ENCODE measurements at places on chromosomes 4 and X. TPM values are rescaled to one million over a fixed set of nuclear protein-coding genes. Genes with fewer than 3 reads are reported as not detected.

CT45A10 gene
- 152 TPM for total RNA-seq

DNA sequence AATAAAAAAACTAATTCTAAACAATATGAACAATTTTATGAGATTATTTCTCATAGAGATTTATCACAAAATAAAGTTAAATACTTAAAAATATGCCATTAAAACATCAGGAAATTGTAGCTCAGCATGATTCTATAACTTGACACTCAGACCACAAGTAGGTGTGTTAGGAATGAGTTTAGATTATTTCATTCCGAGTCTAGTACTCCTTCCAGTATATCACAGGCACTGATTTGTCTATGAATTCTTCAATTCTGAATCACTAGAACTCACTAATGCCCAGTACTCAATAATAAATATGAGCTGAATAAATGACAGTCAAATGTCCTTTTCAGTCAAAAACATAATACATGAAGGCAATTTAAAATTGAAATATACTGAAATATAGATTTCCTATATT, 22.2 kb downstream of the BOD1L1 start:
- DNase-seq, result no peak

DNA sequence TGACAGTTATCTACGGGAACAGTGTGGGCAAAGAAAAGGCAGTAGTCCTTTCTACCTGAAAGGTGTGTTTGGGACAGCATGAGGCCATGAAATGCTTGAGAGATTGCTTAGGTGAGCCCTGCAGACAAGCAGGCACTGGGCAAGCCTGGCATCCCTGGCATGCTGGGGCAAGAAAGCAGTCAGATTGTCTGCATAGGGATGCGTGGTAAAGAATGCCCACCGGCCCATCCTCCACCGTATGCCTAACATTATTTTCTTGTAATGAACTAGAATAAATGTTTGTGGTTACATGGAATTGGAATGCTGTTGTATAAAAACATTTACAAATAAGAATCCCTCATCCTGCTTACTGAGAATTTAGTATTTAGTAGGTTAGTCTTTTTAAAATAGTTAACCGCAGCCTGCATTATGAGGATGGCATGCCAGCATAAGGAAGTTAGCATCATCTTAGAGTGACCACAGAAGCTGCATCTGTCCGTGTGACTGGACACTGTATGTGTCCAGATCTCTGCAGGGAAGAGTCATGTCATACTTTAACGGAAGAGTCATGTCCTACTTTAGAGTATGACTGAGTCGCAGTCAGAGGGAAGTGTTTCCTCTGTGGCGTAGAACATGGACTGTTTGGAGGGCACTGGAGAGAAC, 18.9 kb downstream of the ZBTB49 start:
- DNase-seq, result no peak

DNA sequence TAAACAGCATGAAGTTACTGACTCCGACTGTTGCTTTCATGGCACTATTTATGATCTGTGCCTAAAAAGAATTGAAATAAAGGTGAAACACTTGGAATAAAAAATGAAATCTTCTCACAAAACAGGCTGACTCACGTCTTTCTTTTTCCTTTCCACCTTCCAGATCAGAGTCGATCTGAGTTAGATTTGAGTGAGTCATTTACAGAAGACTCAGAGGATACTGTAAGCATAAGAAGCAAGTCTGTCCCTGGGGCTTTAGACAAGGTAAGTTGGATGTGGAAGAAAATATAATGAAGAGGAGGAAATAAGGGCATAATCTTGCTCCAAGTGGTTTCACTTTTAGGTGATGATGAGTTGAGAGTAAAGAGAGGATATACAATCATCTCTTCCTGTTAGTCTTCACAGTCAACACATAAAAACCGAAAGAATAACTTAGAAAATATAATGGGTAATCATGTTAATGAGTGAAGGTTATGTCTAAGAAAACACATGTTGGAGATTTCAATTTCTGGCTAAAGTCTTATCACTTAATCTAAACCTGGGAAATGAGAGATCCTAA, 89.7 kb downstream of the SYTL5 start:
- DNase-seq, result peak; percentile 0

All from SK-MEL-5 (cell line).